Naive thymus-derived CD8-positive, alpha-beta T cell (primary cell): ENCODE measurements at places on chromosomes 1 and 21.

- H3K4me3 ChIP-seq = no peak overlapping the region
- H3K4me1 ChIP-seq = peaks cover 12% of the 10 kb centered on the region
- no peak overlapping the region for H3K27ac ChIP-seq
- no peaks in the 10 kb centered on the region for H3K36me3 ChIP-seq
- no peak for DNase-seq
Measured at GRCh38 chr1:55374801-55375616, 159.8 kb upstream of the USP24 start.

GRCh38 chr1:198253668-198254067 is 96.9 kb downstream of the NEK7 start:
- no peak for DNase-seq
- H3K27ac ChIP-seq = peak overlapping the region; percentile 28
- no peaks in the 10 kb centered on the region for H3K27me3 ChIP-seq
- H3K4me3 ChIP-seq = no peak overlapping the region
- no peaks in the 10 kb centered on the region for H3K36me3 ChIP-seq

- peaks cover 4% of the 10 kb centered on the region for H3K4me1 ChIP-seq
- no peak within 1 kb of the TSS for H3K27ac ChIP-seq
- no peak within 1 kb of the TSS for H3K4me3 ChIP-seq
- no peak for DNase-seq
- H3K36me3 ChIP-seq = no peaks in the 10 kb centered on the region
Measured at GRCh38 chr1:54547601-54548388, at the start of gene ACOT11. Gene ACOT11 (plus strand): TSS chr1:54548228. CDS start chr1:54548310, 82 bp downstream.

DNA sequence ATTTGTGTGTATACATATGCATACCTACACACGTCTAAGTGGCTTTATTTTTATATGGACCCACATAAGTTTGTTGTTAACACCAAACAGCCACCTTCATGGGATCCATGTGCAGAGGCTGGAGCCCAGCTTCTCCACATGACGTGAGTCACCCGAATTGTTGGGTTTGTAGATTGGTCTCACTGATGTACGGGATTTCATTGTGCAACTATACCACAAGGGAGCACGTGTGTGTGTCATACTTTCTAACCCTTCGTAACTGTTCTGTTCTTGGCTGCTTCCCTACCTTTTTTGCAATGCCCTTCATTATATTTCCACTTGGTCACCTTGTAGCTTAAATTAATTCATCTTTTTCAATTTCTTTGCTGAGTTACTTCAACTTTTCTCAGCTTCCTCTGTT is 21.0 kb downstream of the SPRTN start:
- peaks cover 7% of the 10 kb centered on the region for H3K4me1 ChIP-seq
- peak overlapping the region; percentile 40 for H3K27ac ChIP-seq
- no peaks in the 10 kb centered on the region for H3K36me3 ChIP-seq
- no peak for DNase-seq

- H3K4me3 ChIP-seq = no peak overlapping the region
- H3K27me3 ChIP-seq = peaks cover 8% of the 10 kb centered on the region
- no peak for DNase-seq
Measured at GRCh38 chr1:171637928-171638576, 14.4 kb downstream of the MYOC start.

GRCh38 chr1:5551274-5551975 is 440.8 kb downstream of the NPHP4 start:
- no peak overlapping the region for H3K4me3 ChIP-seq
- H3K27me3 ChIP-seq = peaks cover 31% of the 10 kb centered on the region
- H3K4me1 ChIP-seq = no peaks in the 10 kb centered on the region
- no peaks in the 10 kb centered on the region for H3K36me3 ChIP-seq
- H3K27ac ChIP-seq = no peak overlapping the region

DNA sequence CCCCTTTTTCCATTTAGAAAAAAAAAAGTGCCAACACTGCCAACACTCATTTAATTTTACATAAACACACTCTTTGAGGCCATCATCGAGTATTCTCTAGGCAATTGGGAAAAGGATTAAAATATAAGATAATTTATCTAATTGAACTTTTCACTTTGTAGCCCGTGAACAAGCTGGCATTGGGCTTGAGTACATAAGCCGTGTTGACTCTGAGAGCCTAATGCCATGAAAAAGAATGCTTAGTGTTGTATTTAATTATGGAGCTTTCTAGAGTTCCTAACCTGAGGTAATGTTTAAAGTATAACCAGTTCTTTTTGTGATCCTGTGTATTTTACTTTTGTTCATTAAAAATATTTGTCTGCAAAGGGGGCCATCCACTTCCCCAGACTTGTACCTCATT is 193.8 kb downstream of the LYPLAL1 start:
- H3K4me1 ChIP-seq = no peaks in the 10 kb centered on the region
- no peak overlapping the region for H3K4me3 ChIP-seq

- H3K36me3 ChIP-seq = peaks cover 4% of the 10 kb centered on the region
- no peak overlapping the region for H3K4me3 ChIP-seq
- H3K4me1 ChIP-seq = peaks cover 1% of the 10 kb centered on the region
- H3K27me3 ChIP-seq = peaks cover 5% of the 10 kb centered on the region
- H3K27ac ChIP-seq = no peak overlapping the region
- DNase-seq = peak; percentile 8
Measured at GRCh38 chr1:197399755-197400521, 131.9 kb downstream of the CRB1 start.

DNA sequence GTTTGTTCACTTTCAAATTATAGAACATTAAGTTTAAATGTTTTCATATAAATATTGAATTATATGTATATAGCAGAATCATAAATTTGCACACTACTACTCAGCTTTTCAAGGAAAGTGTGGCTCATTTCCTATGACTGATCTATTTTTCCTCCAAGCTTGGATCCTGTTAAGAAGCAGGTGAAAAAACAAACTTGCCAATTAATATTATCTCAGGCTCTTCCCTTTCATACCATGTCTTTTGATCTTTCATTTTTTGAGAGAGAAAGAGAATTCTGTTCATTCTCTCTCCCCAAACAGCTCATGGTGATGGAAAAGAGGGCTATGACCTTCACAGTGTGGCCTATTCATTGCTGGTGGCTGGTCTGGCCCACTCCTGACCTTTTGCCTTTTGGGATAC is 43.7 kb downstream of the SEC16B start:
- no peaks in the 10 kb centered on the region for H3K36me3 ChIP-seq
- H3K27me3 ChIP-seq = peaks cover 3% of the 10 kb centered on the region
- no peak overlapping the region for H3K27ac ChIP-seq
- no peaks in the 10 kb centered on the region for H3K4me1 ChIP-seq
- DNase-seq = no peak

DNA sequence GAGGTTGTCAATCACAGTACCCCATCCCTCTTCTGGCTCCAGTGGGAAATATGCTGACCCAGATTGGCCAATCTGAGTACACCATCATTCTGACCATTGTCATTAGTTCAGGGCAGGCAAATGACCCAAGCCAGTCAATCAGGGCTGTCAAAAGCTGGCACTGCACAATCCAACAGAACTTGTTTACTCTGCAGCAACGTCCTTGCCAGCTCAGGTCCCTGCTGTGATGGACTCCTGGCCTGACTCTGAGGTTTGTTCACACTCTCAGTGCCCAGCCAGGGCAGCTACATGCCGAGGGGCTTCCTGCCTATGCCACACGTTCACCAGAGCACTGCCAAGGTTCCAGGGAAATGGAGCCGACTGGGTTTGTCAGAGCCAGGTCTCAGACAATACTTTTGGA is 14.7 kb upstream of the OVAAL start:
- H3K36me3 ChIP-seq = no peaks in the 10 kb centered on the region
- H3K4me3 ChIP-seq = no peak overlapping the region
- H3K27me3 ChIP-seq = no peaks in the 10 kb centered on the region
- DNase-seq = no peak
- H3K4me1 ChIP-seq = no peaks in the 10 kb centered on the region

GRCh38 chr1:88763649-88764406 is 79.8 kb downstream of the PKN2 start:
- no peak overlapping the region for H3K4me3 ChIP-seq
- H3K36me3 ChIP-seq = peaks cover 13% of the 10 kb centered on the region
- no peak for DNase-seq

DNA sequence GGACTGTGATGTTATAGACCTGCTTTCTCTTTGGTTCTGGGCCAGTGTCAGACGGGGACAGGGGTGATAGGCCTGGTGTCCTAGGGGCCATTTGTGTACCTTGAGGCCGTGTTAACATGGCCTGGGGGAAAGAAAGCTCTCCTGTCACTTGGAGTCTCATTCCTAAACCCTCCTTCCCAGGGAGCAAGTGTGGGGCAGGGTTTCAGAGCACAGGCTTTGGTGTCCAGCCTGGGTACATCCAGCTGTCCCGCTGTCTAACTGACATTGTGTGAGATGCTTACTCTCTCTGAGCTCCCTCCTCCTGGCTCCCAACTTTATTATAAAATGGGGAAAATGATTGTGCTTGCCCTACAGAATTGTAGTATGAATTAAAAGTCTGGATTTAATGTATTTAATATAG is 32.6 kb upstream of the EPHA8 start:
- H3K27me3 ChIP-seq = no peaks in the 10 kb centered on the region
- no peaks in the 10 kb centered on the region for H3K36me3 ChIP-seq
- no peak overlapping the region for H3K27ac ChIP-seq
- no peak for DNase-seq
- no peaks in the 10 kb centered on the region for H3K4me1 ChIP-seq

DNA sequence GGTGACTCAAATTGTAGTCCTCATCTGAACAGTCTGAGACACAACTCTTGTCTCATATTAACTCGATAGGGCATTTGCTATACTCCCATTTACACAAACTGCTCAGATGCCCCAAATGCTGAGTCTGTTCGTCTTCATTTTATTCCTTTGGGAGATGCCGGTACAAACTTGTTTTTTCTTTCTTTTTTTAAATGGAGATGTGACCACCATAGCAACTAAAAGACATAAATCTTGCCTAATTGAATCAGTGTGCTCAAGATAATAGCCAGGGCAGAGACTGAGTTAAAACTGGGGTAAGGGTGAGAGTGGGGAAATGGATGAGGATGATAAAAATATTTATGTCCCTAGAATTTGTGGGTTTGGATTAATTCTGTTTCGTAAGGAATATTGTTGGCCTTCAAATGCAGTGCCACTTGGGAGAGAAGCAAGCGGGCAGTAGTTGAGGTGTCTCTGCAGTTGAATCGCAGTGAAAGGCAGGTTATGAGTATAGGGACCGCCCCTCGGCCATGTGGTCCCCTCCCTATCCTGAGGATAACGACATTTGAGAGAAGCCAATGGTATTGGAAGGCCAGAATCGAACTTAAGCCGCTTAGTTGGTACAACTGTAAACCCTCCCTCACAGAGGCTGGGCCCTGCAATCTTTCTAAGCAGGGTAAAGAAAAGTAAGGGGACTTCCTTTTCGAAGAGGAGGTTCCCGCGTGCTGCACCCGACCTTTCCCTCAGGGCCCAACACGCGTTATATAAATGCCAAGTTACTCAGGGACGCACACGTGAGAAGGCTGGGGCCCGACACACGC is 859 bp upstream of the LRRC8B start:
- H3K27ac ChIP-seq = peak overlapping the region; percentile 95
- DNase-seq = peak; percentile 34
- H3K4me1 ChIP-seq = peaks cover 9% of the 10 kb centered on the region
- no peaks in the 10 kb centered on the region for H3K36me3 ChIP-seq

- no peak overlapping the region for H3K27ac ChIP-seq
- H3K4me3 ChIP-seq = no peak overlapping the region
- H3K27me3 ChIP-seq = no peaks in the 10 kb centered on the region
- H3K4me1 ChIP-seq = peaks cover 19% of the 10 kb centered on the region
- no peaks in the 10 kb centered on the region for H3K36me3 ChIP-seq
Measured at GRCh38 chr1:31633117-31633516, 11.6 kb downstream of the PEF1 start.

GRCh38 chr1:116667078-116667574 is 407 bp downstream of the IGSF3 start:
- peak overlapping the region; percentile 73 for H3K4me3 ChIP-seq
- H3K27ac ChIP-seq = no peak overlapping the region

DNA sequence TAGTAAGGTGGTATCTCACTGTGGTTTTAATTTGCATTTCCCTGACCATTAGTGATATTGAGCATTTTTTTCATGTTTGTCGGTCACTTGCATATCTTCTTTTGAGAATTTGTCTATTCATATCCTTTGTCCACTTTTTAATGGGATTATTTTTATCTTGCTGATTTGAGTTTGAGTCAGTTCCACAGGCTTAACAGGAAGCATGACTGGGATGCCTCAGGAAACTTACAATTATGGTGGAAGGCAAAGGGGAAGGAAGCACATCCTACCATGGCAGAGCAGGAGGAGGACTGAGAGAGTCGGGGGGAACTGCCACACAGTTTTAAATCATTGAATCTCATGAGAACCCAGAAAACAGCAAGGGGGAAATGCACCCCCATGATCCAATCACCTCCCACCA is 51.1 kb downstream of the ODF2L start:
- no peak for DNase-seq
- H3K27me3 ChIP-seq = peaks cover 3% of the 10 kb centered on the region
- H3K36me3 ChIP-seq = no peaks in the 10 kb centered on the region
- no peaks in the 10 kb centered on the region for H3K4me1 ChIP-seq
- no peak overlapping the region for H3K4me3 ChIP-seq
- peak overlapping the region; percentile 16 for H3K27ac ChIP-seq

DNA sequence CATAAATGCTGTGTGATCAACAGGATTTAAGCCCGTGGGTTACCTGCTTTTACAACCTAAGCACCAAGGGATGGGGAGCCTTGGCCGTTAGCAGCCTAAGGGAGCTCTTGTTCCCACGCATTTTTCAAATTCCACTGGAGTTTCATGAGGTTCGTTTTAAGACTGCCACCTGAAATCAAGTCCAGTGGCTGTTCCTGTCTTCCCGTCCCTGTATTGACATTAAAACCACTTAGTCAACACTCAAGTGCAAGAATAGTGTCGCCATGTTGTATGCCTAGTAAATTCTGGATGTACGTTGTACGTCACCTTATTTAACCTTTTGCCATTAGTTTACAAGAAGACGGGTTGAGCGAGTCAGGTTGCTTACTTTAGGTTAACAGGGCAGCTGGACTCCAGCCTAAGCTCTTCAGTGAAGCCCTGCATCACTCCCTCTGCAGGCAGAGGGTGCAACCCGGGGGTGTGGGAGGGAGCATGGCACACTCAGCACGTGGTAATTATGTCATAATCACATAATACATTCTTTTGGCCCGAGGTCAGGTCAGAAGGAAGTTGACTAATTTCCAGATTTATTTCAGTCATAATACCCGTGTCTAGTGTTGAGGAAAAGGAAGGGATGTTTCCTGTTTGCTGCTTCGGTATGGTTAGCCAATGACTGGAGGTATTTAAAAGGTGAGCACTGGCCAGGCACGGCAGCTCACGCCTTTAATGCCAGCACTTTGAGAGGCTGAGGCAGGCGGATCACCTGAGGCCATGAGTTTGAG is 42.5 kb downstream of the CNST start:
- H3K4me1 ChIP-seq = peaks cover 26% of the 10 kb centered on the region
- H3K4me3 ChIP-seq = no peak overlapping the region
- no peaks in the 10 kb centered on the region for H3K36me3 ChIP-seq
- H3K27me3 ChIP-seq = no peaks in the 10 kb centered on the region

DNA sequence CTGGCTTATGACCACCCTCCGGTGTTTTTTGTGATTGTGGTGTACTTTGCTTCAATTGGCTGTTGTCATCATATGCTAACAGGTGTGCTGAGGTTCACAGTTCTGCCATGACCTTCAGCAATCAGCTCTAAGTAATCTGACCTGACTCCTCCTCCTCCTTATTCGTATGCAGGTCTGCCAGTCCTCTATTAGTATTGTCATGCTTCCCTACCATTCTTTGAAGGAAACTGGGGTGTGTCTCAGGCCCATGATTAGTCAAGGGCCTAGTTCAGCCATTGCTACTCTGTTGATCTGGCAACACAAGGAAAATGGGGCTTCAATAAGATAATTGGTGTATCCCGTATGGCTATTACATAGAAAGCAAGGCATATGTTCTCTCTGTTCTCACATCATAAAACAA is 332.3 kb upstream of the DPYD start:
- no peak overlapping the region for H3K4me3 ChIP-seq
- no peaks in the 10 kb centered on the region for H3K36me3 ChIP-seq
- no peaks in the 10 kb centered on the region for H3K4me1 ChIP-seq
- no peak for DNase-seq

GRCh38 chr1:94309216-94309615 is 71.8 kb upstream of the ARHGAP29 start:
- H3K36me3 ChIP-seq = no peaks in the 10 kb centered on the region
- H3K4me3 ChIP-seq = no peak overlapping the region
- no peaks in the 10 kb centered on the region for H3K27me3 ChIP-seq
